ENCODE measurements at places on chromosomes 12 and 14.

GRCh38 chr12:123267991-123268843 is 3.4 kb downstream of the CDK2AP1 start:
- DNase-seq: no peak

GRCh38 chr12:32482226-32482625 is 82.9 kb downstream of the FGD4 start:
- no peak for DNase-seq

DNA sequence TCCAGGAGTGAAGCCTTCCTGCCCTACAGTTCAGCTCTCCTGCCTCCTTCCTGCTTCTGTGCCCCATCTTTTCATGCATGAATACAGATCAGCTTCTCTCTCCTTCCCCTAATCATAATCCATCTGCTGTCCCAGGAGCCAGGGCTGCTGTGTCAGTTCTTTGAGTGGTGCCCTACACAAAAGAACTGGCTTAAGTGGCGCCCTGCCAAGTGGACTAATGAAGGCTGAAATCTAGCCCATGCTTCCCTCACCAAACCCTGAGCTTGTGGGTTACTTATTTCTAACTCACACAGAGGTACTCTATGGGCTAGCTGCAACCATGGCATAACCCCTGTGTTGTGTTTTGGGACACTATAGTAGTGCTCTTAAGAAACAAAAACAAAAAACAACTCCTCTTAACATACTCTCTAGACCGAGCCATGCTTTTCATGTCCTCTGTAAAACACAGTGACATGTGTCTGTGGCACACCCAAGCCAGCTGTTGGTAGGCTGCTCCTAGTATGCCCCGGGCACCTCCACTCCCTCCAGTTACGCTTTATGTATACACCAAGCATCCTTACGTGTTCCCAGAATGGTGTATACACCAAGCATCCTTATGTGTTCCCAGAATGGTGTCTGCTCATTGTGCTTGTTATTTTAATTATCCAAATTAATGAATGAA is 19.3 kb upstream of the ETV6 start:
- no peak for DNase-seq

- no peak for DNase-seq
These were observed 112.3 kb upstream of the EEA1 start for GRCh38 chr12:93041416-93041815.

- DNase-seq: no peak
These were observed 7.5 kb downstream of the IRAK4 start for GRCh38 chr12:43766291-43766690.

DNA sequence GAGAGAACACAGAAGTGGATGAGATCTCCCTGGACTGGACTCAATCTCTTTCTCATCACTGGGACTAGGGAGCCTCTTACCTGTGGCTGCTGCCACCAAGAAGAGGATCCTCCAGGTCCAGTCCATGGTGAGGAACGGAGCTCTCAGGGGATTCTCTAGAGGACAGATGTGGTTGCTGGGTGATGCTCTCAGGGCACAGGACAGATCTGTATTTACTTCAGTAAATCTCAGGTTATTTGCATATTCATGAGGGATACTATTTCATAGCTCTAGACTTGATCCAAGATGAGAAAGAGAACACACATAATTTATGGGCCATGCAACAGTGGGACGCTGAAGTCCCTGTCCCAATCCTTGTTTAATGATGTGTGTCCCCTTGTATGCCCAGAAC is 460.5 kb downstream of the TMEM121 start:
- no peak for DNase-seq

DNA sequence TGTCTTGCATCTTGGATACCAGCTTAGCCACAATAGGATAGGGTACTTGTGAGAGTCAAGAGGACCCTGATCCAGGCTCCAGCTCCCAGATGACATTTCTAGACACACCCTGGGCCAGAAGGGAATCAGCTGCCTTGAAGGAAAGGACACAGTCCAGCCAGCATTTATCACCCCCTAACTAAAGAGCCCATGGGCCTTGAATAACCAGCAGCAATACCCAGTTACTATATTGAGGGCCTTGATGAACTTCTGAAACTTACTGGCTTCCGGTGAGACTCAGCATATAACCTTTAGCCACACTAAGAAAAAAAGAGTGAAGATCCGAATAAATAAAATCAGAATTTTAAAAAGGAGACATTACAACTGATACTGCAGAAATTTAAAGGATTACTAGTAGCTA is 1135.4 kb downstream of the LRFN5 start:
- DNase-seq: no peak

DNA sequence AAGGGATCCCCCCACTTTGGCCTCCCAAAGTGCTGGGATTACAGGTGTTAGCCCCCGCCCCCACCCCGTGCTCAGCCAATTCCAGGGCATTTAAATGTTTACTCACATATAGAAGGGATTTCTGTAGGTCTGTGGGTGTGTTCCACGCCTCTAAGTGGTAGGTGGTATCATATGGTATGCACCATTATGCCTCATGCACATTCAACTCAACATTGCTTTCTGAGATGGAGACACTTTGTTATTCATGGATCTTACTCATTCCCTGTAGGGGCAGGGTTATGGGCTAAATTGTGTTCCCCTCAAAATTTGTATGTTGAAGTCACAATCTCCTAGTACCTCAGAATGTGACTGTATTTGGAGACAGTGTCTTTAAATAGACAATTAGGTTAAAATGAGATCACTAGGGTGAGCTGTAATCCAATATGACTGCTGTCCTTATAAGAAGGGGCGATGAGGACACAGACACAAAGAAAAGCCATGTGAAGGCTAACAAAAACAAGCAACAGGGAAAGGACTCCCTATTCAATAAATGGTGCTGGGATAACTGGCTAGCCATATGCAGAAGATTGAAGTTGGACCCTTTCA is 200.6 kb downstream of the EFCAB11 start:
- no peak for DNase-seq

All from stimulated activated CD4-positive, alpha-beta T cell treated with anti-CD3 and anti-CD28 coated beads, Interleukin-1b, Interleukin-23, amount 100 ng/mL, for 48 hours (primary cell).